Hypothalamus (tissue), 51 donors: ENCODE measurements at places on chromosomes 2 and 18.

DNA sequence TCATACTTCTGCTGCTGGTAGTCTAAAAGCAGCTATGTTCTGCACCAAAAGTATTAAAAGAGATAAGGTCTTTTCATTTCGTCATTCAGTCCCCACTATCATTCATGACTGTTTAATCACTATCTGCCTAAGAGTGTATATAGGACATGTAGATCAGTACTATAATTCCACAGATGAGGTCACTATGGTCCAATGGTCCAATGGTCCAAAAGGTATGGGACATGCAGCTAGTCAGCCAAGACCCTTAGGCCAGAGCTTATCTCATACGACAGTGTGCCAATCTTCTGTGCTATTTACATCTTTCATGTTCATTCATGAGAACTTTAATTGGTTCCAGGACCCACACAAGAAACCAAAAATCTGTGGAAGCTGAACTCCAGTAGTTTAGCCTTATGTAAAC, 42.6 kb upstream of the SDC1 start:
- no peak for DNase-seq

GRCh38 chr2:174963437-174964400, 41.5 kb downstream of the CHN1 start:
- no peak for DNase-seq

- DNase-seq = no peak
Observed at GRCh38 chr2:85428343-85428881, 9.9 kb downstream of the SH2D6 start.

DNA sequence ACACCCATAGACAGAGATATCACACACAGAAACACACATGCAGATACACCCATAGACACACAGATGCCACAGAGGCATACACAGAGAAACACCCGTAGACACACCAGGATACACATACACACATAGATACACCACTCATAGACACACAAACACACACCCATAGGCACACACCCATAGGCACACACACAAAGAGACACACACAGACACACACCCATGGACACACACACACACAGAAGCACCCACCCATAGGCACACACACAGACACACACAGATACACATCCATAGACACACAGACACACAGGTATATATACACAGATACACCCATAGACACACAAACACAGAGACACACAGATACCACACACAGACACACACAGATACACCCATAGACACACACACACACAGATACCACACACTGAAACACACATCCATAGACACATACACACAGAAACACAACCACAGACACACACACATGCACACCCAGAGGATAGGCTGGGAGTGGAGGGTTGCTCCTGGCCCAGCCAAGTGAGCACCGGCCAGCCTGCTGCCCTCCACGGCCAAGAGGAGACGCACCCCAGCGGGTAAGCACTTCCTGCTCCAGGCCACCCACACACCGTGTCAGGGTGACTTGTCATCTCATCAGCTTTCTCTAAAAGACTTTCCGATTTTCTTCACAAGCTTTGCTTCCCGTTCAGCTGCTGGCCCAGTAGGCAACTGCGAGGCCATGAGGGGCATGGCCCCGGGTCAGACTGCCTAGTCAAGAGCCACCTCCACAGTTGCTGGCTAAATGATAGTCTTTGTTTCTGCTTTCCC, 14.1 kb upstream of the CNNM3 start:
- DNase-seq = no peak

- DNase-seq = no peak
Observed at GRCh38 chr2:214542295-214542694, 131.4 kb downstream of the VWC2L start.

DNA sequence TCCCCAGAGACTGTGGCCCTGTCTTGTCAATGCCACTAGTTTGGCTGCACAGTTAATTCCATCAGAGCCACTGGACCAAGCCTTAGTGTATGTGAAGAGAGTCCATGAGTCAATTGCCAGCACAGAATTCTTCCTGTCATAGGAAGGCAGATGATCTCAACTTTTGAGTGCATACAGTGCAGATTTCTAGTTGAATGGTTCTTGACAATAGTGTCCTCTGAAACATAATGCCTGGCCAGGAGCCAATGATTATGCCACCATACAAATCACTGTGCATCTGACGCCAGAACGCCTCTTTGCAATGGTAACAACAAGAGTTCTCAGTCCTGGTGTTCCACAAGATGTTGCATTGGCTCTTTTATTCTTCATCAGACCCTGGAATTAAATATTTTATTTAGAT, 7.1 kb downstream of the NEUROD1 start:
- no peak for DNase-seq

DNA sequence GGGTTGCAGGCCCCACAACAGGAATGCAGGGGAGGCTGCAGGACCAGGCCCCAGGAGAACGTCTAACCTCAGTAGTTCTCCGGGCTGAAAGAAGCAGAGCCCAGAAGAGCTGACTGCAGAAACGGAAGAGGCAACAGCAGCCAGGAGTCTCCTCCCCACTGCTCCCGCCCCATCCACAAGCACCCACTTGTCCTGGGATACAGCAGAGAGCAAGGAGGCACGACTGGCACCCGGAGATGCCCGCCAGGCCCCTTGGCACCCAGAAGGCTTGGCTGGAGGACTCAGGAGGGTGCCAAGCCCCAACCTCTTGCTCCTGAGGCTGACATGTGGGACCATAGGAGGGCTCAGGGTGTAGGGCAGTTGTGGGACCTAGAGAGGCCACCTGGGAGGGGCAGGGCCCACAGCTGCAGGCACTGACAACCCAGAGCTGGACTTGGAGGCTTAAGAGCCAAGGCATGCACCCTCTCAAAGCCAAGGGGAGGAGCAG, 29.0 kb upstream of the TNS1 start:
- DNase-seq = no peak

DNA sequence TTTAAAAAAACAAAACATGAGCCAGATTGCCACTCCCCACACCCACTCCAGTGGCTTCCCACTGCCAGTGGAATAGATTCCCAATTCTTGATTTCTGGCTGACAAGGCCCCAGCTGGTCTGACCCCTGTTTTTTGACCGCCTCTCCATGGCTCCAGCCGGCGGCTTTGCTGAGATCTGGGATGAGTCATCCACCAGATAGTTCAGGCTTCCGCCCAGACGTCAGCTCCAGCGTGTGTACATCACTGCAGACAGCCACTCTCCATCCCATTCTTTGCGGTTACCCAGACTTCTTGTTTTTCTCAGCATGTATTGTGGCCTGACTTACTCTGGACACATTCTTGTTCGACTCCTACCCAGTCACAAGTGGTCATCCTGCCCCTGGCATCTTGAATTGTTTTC, 227.9 kb downstream of the GBX2 start:
- peak; percentile 52 for DNase-seq

DNA sequence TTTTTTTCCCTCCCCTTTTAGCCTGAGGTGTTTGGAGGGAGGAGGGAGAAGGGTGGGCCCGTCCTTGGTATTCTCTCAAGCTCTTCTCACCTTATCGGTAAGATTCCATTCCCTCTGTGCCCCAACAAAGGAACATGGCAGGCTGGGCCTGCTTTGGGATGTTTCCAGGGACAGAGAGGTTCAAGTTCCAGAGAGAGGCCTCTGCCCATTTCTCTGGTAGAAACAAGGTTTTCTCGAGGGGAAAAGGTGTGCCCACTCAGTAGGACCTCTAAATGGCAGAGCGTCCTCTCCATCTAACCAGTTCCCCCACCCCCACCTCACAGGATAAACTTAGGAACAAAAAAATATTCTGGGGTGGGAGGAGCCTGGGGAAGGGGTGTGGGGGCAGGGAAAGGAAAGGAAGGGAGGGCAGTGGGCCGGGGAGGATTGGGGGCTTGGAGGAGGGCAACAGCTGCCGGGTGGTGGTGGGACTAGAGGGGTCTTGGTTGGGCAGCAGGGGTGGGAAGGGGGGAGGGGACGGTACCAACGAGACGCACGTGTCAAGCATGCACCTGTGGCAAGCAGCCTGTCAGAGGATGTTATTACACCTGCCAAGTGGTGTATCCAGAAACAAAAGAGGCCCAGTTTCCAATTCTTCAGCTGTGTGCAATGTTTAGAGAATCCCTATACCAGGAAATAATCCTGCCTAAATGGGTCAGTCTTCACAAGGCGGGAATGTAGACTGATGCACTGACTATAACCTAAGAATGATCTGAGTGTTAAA, 2.1 kb downstream of the PCBP1 start:
- no peak for DNase-seq

- no peak for DNase-seq
Observed at GRCh38 chr2:128306081-128306930, 12.4 kb downstream of the HS6ST1 start.

GRCh38 chr2:71101656-71102055, 28.4 kb downstream of the MCEE start:
- no peak for DNase-seq

GRCh38 chr18:62625019-62625418, 90.3 kb upstream of the PHLPP1 start:
- no peak for DNase-seq

- no peak for DNase-seq
Observed at GRCh38 chr2:55408098-55408882, 11.4 kb downstream of the CCDC88A start.

GRCh38 chr2:105517814-105518705, 119.2 kb upstream of the FHL2 start:
- no peak for DNase-seq

GRCh38 chr2:237603718-237604362, 13.3 kb upstream of the RAB17 start:
- no peak for DNase-seq

DNA sequence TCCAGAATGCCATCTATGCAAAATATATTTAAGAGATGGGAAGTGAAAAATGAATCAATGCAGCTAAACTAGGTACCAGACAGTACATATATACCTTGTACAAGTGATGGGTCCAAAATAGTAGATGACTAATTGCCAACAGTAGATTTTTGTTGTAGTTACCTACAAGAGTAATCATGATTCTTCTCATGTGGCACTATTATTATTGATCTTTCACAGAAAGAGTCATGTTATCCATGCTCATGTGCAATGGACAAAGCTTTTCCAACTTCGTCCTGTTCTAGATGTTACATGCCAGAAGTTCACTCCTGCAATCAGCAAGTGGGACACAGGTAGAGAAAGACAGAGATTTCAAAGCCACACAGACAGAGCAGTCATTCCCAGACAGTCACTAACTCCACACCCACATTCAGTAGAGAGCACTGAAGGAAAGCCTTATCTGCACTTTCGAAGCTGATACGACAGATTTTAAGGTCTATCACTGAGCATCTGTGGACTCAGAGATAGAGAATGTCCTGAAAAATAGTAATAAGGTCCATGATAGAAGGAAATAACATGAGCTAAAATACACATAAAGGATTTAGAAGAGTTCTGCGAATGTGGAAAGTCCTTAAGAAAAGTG, 101.6 kb upstream of the ITPRID2 start:
- no peak for DNase-seq

DNA sequence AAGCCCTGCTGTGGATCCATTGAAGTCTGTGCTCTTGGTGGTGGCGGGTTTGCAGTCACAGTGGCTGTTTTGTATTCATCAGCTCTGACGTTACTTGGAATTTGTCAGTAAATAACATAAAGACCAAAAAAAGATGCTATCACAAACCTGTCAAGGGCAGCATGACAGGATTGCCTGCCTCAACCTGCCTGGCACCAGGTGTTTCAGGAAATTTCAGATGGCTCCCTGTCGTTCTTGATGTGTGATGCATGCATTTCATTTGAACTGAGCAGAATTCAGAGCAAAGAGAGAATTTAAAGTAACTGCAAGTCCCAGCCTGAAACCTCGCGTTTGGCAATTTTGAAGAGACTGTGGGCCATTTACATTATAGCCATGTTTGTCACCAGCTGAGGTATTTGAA, 50.3 kb upstream of the EPC2 start:
- DNase-seq = no peak

DNA sequence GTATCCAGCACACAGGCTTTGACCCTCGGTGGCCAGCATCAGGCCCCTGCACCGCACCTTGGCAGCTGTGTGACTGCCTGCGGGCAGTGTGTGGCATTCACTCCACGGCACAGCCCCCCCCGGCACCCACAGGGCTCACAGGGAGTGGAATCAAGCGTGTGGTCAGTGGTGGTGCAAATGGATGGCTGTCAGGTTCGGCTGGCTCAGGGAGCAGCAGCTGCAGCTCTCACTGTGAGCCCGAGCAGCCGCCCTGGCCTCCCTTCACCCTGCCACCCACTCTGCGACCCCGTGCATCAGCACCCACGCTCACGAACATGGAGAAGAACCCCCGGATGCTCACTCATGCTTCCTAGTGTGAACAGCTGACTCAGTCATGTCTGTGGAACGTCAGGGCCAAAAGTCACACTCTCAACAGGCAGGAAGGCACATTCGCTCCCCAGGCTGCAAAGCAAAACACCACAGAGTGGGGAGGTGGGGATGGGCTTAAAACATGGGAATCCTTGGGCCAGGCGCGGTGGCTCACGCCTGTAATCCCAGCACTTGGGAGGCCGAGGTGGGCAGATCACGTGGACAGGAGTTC, 41.5 kb upstream of the GPC1 start:
- DNase-seq = no peak

DNA sequence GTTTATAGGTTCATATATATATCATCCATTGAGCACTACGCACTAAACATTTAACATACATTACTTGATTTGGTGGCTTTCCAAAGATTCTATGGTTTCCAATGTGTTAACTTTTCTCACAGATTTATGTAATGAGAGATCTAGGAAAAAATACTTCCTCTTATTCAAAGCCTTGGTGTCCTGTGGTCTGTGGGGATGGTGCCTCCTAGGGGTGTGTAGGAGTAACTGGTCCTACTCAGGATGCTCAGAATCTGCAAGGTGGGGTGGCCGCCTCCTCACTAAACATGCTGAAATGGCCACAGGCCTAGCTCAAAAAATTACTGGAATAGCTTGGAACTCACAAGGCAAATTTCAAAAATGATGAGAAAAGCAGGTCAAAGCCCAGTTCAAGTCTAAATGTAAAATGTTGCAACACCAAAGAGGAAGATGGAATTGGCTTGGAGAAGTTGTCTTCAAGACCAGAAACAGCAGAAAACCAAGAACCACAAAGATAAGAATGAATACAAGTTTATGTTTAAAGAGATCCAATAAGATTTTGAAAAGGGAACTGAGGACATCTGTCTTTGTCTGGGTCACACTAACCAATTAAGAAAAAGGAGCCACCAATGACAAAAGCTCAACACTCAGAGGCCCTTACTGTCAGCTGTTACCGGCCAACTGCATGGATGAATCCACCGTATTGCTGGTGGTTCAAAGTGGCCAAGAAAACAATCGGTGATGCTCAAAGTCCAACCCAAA, 11.5 kb downstream of the GPR55 start:
- no peak for DNase-seq

DNA sequence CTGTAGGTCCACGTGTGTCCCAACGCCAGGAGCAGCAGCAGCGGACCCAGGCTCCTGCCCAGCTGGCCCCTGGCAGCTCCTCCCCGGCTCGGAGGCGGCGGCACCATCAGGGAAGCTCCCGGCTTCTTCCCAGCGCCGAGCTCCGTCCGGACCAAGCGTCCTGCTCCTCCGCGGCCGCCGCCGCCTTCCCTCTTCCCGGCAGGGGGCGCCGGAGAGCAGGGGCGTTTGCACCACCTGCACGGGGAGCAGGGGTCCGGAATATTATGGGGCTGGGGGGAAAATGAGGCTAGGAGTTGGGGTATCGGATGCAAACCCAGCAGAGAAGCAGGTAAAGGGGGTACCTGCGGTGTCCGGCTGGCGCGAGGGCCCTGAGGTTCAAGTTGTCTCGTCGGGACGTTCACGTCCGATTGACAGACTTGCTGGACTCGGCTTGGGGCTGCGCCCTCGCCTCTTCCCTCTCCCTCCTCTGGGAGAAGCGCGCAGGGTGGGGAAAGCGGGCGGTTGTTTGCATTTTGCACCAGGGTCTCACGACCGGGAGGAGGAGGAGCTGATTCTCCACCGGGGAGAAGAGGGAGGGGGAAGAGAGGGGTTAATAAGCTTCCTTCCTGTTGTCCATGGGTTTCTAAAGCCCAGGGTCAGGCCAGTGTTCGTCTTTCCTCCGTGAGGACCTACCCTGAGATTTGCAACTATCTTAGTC, at the start of gene CCBE1:
Gene CCBE1 (minus strand): TSS at position 188 of the 697 bp plus-strand sequence.
- DNase-seq = no peak
